ENCODE measurements at places on chromosomes 16 and 17. TPM values are rescaled to one million over a fixed set of nuclear protein-coding genes. Genes with fewer than 3 reads are reported as not detected.
A peak's percentile ranks its signal among the peaks of the same experiment; 100 is the strongest.

GRCh38 chr17:28549236-28550132 is 2.9 kb downstream of the UNC119 start:
- H3K27ac ChIP-seq: no peak overlapping the region
- H3K27me3 ChIP-seq: no peaks in the 10 kb centered on the region
- H3K4me3 ChIP-seq: no peak overlapping the region
- peaks cover 6% of the 10 kb centered on the region for H3K4me1 ChIP-seq
- no peak for DNase-seq

DNA sequence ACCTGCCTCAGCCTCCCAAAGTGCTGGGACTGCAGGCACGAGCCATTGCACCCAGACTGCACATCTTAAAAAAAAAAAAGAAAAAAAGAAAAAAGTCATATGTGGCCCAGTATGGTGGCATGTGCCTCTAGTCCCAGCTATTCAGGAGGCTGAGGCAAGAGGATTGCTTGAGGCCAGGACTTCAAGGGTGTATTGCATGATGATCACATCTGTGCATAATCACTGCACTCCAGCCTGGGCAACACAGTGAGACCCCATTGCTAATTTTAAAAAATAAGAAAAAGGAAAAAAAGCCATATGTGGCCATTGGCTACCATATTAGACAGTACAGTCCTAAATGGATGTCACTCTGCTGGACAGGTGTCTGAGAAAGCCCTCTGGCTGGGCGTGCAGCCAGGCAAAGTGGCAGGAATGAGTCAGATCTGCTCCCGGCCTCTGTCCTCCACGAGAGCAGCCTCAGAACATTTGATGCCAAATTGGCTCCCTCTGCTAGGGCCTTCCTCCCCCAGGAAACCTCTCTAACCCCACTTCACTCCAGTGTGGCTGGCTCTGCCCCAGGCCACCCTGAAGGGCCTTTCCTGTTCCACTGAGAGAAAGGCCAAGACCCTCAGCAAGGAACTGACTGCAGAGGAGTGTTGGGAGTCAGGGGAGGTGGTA is 14.7 kb downstream of the CA7 start:
- H3K27me3 ChIP-seq: peaks cover 6% of the 10 kb centered on the region
- no peak overlapping the region for H3K27ac ChIP-seq
- H3K4me3 ChIP-seq: no peak overlapping the region
- peak; percentile 49 for DNase-seq
- no peaks in the 10 kb centered on the region for H3K36me3 ChIP-seq
- no peaks in the 10 kb centered on the region for H3K4me1 ChIP-seq

DNA sequence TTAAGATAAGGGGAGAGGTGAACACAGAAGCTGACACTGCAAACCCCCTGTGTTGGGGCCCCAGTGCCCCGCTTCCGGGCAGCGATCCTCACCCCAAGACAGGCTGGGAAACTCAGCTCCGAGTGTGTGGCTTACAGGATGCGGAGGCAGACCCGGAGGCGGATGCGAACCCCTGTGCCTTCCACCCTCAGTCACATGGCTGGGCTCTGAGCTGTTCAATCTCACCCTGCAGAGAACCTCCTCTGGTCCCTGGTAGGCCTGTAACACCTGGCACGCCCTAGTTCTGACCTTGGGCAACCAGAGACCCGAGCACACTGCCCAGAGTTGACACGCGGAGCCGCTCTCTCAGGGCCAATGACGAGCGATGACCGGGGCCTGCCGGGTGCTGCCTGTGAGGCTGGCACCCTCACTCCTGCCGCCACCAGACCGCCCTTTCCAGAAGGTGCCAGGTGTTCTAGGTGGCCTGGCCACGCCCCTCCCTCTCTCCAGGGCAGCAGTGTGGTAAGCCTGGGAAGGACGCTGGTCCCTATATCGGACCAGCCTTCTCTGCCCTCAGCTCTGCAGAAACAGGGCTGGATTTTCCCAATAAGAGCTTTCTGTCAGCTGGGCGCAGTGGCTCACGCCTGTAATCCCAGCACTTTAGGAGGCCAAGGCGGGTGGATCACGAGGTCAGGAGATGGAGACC is 23.3 kb downstream of the MEAK7 start:
- H3K4me1 ChIP-seq: peaks cover 6% of the 10 kb centered on the region
- no peak for DNase-seq
- no peak overlapping the region for H3K4me3 ChIP-seq
- no peak overlapping the region for H3K27ac ChIP-seq
- H3K36me3 ChIP-seq: peaks cover 46% of the 10 kb centered on the region

DNA sequence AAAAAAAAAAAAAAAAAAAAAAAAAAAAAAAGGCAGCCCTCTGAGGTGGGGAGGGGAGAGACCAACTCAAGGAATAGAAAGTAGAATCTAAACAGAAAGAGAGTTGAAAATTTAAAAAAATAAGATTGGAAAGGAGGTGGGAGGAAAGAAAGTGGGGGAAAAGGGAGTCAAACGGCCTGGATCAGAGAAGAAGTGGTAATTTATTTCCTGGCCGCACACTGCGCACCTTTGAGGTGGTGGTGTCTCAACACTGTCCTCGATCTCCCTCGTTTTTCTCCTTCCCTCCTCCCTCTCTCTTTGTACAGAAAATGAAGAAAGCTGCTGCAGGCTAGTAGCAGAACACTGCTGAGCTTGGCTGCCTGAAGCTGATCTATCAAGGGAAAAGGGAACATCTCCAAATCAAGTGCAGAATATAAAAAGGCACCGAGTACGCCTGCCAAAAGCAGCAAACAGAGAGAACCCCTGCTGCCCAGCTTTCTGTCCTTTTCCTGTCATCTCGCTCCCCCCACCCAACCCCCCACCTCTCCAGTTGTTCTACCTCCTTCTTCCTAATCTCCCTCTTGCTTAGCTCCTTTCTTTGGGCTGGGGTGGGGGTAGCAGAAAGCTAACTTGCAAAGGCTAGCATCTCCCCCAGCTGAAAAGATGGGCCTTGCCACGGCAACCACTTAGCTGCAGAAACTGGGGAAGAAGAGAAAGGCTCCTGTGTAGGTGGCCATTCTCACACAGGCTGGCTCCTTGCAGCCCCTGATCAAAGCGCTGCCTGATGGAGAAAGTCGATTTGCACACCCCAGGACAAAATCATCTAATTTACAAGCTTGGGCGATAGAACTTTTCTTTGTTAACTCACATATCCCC is 22.5 kb downstream of the AXIN2 start:
- H3K4me3 ChIP-seq: no peak overlapping the region
- H3K36me3 ChIP-seq: peaks cover 27% of the 10 kb centered on the region
- H3K27ac ChIP-seq: no peak overlapping the region
- no peak for DNase-seq

The TVP23A gene
- total RNA-seq: not detected

- no peak overlapping the region for H3K4me3 ChIP-seq
- no peaks in the 10 kb centered on the region for H3K4me1 ChIP-seq
- DNase-seq: no peak
- peaks cover 60% of the 10 kb centered on the region for H3K27me3 ChIP-seq
- H3K36me3 ChIP-seq: no peaks in the 10 kb centered on the region
These were observed 6.4 kb downstream of the PPY start for GRCh38 chr17:43935926-43936261.

DNA sequence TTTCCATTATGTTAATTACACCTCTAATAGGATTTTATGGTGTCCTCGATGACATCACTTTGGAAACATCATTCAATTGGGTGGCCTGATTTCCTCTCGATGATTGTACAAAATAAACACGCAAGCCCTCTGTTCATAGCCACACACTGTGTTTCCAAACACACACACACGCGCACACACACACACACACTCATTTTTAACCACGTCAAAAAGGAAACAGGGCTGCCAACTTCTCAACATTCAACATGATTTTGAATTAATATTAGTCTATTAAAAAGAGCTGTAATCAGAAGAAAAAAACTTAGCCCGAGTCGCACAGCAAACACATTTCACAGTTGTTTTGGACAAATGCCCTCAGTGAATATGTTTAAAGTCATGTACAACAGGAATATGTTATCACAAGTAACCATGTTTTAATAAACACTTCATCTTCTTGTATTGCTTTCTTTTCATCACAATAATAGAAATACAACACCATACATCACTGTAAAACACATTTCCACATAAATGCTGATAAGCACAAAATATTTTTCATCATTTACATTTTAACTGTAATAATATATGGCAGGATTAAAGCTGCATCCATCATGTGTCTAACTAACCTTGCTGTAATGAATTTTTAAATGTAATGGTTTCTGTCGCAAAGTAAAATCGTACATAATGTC is 219.1 kb upstream of the IRX3 start:
- H3K4me1 ChIP-seq: no peaks in the 10 kb centered on the region
- H3K27me3 ChIP-seq: peaks cover 7% of the 10 kb centered on the region
- no peaks in the 10 kb centered on the region for H3K36me3 ChIP-seq
- DNase-seq: no peak

- H3K4me3 ChIP-seq: no peak overlapping the region
- peaks cover 50% of the 10 kb centered on the region for H3K36me3 ChIP-seq
- DNase-seq: no peak
- H3K4me1 ChIP-seq: peaks cover 3% of the 10 kb centered on the region
These were observed 16.2 kb downstream of the MYBBP1A start for GRCh38 chr17:4539025-4539424.

DNA sequence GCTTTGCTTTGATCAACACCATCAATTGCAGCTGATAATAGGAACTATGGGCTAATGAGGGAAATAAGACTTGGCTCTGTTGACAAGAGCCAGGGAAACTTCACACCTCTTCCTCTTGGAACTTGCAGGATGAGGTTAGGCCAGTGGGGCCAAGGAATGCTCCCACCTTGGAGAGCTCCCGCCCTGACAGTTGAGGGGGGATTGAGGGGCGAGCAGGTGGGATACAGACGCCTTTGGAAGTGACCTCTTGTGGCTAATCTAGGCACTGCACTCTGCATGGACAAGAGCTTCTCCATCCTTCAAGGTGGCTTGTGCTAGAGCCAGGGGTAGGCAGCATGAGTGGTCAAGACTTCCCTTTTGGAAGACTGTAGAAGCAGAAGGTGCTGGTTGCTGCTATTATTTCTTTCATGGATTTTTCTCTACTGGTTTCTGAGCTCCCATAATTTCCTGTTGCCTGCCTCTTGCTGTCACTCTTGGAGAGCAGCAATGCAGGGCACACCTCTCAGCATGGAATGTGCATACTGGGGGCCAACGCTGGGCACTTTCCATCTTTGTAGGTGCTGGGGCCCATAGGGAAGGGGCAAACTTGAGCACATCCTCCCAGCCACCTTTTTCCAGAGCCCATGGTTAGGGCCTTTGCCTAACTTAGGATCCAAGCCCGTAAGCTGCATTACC is 2.3 kb upstream of the PHF12 start:
- no peak overlapping the region for H3K27ac ChIP-seq
- peak; percentile 45 for DNase-seq

The PLA2G10 gene
- total RNA-seq: not detected

The SOST gene
- total RNA-seq: not detected

The RAMP2 gene
- total RNA-seq: 0.28 TPM

DNA sequence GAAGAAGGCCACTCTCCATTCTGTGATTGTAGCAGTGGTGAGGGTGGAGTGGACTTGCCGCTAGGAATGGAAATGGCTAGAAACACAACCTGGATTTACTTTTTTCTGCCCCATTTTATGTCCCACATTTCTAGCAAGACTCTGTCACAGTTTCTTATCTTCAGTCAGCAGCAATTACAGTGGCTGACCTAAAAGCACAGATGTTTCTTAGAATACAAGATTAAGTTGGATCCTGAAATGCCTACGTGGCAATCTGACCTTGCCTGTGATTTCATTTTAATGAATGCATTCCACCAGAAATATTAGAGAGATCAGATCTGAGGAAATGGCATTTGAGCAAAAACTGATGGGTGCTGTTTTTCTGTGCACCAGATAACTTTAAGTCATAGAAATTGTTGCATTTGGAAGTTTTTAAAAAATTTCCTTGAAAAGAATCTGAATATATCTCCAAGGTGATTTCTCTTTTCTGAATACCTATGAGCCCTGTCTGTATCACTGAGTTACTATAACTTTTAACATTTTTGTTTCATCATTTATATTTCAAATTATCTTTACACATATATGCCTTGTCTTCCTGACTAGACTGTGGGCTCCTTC is 5.4 kb downstream of the HEATR3 start:
- no peak overlapping the region for H3K4me3 ChIP-seq
- peaks cover 11% of the 10 kb centered on the region for H3K4me1 ChIP-seq
- H3K27ac ChIP-seq: no peak overlapping the region

The TMED6 gene
- total RNA-seq: not detected

- no peak for DNase-seq
- no peaks in the 10 kb centered on the region for H3K4me1 ChIP-seq
- no peaks in the 10 kb centered on the region for H3K27me3 ChIP-seq
These were observed 652.9 kb upstream of the C16orf82 start for GRCh38 chr16:26413780-26414179.

- H3K27ac ChIP-seq: no peak overlapping the region
- H3K27me3 ChIP-seq: no peaks in the 10 kb centered on the region
- peaks cover 23% of the 10 kb centered on the region for H3K4me1 ChIP-seq
- no peak for DNase-seq
These were observed 165.4 kb downstream of the SEC14L1 start for GRCh38 chr17:77306048-77306789.

- no peaks in the 10 kb centered on the region for H3K27me3 ChIP-seq
- H3K4me1 ChIP-seq: peaks cover 5% of the 10 kb centered on the region
- no peak overlapping the region for H3K4me3 ChIP-seq
- DNase-seq: no peak
- peaks cover 7% of the 10 kb centered on the region for H3K36me3 ChIP-seq
These were observed 80.3 kb downstream of the TNRC6C start for GRCh38 chr17:78038748-78039288.

The ZNF287 gene
- 7.0 TPM for total RNA-seq
